ENCODE measurements at places on chromosomes 1 and 21.

- no peak for DNase-seq
These were observed 1.5 kb downstream of the MX1 start for GRCh38 chr21:41427556-41427955.

DNA sequence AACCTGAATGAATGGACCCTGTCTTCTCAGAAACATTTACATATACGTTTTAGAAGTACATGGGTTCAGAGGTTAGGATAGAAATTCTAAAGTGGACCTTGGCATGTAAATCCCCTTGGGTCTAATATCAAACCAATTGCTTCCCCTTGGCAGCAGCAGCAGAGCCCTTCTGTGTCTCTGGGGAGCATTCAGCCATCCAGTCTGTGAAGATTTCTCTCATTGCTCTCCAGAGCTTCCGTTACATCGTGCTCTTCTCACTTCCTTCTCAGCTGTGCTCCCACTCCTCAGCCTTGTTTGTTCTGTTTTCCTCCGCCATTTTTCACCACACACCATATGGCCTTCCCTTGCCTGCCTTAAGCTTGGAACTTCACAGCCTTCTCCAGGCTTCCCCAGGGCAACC is 61.5 kb upstream of the ATP1B1 start:
- DNase-seq: no peak

DNA sequence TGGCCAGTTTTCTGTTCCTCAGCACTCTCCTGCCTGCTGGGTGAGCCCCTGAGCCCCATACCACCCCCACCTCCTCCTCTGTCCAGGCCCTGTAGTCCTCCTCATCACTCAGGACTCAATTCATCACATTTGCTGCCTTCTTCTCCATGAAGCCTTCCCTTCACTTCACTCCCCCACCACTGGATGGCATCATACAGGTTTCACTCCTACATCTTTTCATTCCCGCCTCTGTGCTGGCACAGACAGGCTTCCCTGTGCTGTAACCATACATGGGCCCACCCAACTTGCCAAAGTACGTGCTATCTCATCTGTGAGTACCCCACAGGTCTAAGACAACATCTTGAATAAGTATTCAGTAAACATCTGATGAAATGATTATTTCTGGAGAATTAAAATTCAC is 56.9 kb downstream of the SLC45A1 start:
- no peak for DNase-seq

DNA sequence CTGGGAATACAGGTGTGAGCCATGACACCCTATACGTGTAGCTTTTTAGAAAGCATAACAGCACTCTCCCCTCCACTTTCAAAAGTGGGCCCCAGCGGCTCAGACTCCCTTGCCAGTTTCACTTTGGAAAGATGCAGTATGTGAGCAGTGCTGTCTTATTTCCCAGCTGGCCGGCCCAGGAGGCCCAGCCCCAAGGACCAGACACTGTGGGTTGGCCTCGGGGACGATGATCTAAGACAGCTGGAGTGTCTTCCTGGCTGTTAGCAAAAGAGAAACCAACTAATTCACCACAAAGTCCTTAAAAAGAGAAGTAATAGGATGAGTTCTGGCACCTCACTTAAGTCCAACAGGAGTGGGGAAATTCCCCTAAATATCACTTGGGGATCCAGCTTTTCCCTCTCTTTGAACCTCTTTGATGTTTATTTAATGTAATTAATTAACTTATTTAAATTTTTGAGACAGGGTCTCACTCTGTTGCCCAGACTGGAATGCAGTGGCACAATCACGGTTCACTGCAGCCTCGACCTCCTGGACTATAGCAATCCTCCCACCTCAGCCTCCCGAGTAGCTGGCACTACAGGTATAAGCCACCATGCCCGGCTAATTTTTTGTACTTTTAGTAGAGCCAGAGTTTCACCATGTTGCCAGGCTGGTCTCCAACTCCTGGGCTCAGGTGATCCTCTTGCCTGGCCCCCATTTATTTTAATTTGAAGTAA is 17.6 kb upstream of the CLIC4 start:
- no peak for DNase-seq

DNA sequence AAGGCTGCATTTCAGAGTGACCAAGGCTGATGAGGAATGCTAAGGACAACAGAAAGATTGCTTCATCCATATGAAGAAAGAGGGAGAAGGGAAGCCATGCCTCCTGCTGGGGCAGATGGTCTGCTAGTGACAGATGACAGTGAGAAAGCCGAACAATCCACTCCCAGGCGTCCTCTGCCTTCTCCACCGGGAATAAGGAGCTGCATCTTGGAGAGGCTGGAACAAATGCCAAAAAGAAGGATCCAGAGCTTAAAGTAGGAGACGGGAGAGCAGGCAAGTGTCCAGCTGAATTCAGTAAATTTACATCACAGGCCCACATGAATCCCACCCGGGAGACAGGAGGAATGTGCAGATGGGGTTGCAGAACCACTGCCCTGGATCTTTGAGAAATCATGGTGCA is 33.4 kb downstream of the DDX20 start:
- DNase-seq: no peak

- no peak for DNase-seq
These were observed 10.2 kb upstream of the EPHA2 start for GRCh38 chr1:16166117-16166516.

GRCh38 chr1:64363111-64363510 is 106.8 kb upstream of the CACHD1 start:
- no peak for DNase-seq
